Fibroblast of lung (primary cell): ENCODE measurements at places on chromosomes 13 and 19. TPM values are rescaled to one million over a fixed set of nuclear protein-coding genes. Genes with fewer than 3 reads are reported as not detected.

DNA sequence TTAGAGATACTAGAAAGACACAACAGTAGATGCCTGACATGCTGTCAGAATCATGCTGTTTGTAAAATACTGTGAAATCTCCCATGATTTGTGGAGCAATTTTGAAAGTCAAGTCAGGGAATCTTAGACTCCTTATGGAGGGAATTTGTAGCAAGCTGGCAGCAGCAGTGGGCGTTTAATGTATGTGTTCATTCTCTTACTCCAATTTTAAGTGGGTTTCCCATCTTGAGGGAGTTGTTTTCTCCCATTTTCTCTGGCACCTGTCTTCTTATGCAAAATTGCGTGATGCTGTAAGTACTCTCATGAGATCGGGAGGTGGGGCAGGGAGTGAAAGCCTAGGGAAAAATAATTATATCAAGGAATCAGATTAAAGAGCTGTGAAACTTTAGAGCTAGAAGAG is 16.0 kb upstream of the GTF2F2 start:
- no peak for DNase-seq

DNA sequence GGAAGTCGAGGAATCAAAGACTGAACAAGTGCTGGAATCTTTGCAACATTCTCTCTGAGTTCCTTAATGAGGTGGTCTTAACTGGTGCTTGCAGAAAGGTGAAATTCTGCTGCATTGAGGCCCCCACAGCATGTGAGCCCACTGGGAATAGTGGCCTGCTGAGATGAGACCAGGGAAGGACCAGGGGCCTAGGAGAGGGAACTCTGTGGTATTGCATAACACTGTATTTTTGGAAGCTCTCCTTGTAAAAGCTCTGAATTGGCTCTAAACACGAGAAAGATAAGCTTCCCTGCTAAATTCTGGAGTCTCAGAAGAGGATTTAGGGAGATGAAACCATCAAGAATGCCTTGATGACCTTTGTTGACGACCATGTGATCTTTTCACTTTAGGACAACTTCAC is 100.4 kb upstream of the TSC22D1 start:
- DNase-seq, result no peak

GRCh38 chr13:71727662-71728061 is 139.3 kb downstream of the DACH1 start:
- DNase-seq, result no peak

DNA sequence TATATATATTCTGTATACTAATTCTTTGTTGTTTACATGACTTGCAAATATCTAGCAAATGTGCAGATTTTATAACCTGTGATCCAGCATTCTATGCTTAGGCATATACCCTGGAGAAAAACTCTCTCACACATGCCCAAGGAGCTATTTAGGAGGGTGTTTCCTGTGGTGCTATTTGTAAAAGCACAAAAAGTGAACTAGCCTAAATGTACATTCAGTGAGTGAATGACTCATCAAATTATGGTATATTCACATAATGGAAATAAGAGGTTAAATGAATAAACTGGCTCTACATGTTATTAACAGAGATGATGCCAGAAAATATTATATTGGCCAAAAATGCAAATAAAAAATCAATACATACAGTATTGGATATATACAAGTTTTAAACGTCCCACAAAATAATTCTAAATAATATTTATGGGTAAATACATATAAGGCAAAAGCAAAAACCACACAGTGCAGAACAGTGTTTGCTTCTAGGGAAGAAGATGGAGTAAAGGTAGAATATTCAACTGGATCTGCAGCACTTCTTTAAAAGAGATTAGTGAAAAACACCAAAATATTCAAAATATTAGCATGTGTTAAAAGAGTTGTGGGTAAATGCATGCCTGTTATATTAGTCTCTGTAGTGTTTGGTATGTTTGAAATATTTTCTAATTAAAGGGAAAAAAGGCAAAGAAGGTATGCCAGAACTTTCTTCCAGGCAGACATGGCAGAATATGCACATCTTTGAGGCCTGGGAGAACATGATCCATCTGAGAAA is 344.7 kb downstream of the KLF5 start:
- DNase-seq, result peak; percentile 33

GRCh38 chr19:2494447-2495129 is 18.7 kb downstream of the GADD45B start:
- DNase-seq, result peak; percentile 82

DNA sequence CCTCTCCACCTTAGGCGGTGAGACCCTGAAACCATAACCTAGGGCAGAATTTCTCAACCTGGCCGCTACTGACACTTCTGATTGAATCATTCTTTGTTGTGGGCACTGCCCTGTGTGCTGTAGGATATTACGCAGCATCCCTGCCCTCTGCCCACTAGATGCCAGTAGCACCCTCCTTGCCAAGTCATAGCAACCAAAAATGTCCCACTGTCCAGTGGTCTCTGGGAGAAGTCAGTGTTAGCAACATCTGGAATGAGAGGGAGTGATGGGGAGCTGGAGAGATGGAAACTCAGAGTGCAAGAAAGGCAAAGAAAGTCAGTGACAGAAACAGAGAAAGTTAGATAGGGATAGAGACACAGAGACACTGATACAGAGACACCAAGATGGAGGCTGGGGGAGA is 13.6 kb downstream of the KLK4 start:
- DNase-seq, result no peak

DNA sequence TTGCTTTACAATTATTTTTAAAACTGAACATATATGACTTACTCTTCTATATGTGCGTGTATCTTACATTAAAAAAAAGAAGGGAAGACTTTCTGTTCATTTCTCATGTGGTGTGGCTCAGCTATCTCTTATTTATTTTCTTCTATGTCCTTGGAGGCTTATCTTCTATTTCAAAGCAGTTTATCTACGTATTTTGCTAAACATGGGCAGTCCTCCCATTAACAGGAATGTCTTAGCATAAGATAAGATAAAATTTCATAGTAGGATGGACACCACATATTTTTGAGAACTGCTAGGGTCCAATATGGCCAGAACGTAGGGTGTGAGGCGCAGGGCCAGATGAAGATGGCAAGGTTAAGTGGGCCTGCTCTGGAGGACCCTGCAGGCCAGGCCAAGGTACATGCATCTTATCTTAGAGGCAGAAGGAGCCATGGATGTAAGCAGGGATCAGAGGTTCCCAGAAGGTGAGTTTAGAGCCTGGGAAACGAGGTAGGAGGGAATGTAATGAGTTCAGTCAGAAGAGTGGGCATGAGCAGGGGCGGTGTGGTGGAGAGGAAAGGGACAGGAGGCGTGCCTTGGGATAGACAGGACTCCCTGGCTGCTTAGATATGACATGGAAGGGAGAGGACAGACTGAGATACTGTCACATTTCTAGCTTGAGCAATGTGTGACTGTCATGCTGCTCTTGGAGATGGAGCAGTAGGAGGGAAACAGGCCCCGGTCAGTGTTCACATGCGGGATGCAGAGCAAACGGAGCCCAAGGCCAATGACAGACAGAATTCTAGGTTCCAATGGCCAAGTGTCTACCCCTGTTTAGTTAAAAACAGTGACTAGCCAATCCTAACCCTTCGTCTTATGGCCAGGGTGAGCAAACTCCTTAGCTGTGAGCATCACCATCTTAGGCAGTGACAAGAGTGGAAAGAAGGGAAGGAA is 68.6 kb upstream of the MEDAG start:
- no peak for DNase-seq

DNA sequence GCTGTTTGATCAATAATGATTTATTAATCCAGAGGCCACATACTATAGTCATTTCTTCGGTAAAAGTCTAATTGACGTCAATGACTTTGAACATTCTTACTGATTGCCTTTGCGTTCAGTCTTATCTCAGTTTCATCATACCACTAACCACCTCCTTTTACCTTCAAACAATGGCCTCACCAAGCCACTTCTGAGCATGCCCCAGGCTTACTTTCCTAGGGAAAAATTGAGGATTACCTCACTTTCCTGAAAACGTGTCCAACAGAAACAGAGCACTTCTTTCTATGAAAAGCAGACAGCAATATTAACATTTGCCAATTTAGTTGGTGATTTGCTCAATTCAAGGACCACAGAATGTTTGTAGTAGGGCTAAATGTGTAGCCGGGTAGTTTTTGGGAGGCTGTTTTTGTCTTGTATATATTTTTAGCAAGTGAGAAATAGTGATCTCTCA is 157.6 kb downstream of the KLF5 start:
- DNase-seq, result peak; percentile 53

DNA sequence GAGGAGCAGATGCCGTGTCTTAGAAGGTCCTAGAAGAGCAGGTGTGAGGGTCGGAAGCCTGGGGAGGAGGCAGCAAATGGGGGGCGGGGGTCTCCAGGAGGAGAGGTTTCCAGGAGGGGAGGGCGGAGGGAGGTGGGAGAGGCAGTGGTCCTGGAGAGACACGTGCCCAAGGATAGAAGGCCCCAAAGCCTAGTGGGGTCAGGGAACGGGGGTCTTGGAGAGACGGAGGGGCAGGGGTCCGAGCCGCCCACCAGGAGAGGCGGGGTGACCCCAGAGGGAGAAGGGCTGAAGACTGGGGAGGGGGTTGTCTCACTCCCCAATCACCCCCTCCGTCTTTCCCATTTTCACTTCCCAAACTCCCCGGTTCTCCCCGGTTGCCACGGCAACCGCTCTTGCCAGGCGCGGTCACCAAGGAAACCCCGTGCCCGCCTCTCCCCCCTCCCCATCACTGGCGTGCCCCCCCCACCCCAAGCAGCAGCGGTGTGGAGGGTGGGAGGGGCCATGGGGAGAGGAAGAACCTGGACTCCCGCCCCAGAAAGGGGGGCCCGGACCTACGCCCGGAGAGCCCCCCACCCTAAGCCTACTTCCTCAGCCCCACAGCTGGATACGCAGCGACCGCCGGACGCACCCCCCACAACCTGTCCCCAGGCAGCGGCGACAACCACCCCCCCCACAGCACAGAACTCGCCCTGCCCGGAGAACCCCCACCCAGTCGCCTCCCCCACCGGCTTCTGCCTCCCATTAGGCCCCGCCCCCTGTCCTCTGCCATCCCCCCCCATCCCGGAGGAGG is 988 bp downstream of the LRRC4B start:
- no peak for DNase-seq

- DNase-seq, result no peak
Observed at GRCh38 chr19:33443638-33444561, 70.4 kb downstream of the CEBPG start.

GRCh38 chr19:57210381-57210780 is 19.1 kb downstream of the ZNF264 start:
- DNase-seq, result no peak

DNA sequence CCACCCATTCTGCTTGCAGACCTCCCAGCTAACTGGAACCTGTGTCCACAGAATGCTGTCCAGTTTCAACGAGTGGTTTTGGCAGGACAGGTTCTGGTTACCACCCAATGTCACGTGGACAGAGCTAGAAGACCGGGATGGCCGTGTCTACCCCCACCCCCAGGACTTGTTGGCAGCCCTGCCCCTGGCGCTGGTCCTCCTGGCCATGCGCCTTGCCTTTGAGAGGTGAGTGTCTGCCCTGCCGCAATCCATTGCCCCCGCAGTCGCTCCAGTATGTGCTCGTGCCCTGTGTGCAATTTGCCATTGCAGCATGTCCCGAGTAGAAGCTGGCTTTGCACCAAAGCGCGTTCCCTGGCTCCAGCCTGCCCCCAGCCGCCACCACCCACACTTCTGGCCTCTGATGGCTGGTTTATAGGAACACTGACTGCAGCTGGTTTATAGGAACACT is 41.9 kb downstream of the CERS4 start:
- peak; percentile 55 for DNase-seq

- DNase-seq, result no peak
Observed at GRCh38 chr13:44021422-44021821, 141.7 kb downstream of the LACC1 start.

DNA sequence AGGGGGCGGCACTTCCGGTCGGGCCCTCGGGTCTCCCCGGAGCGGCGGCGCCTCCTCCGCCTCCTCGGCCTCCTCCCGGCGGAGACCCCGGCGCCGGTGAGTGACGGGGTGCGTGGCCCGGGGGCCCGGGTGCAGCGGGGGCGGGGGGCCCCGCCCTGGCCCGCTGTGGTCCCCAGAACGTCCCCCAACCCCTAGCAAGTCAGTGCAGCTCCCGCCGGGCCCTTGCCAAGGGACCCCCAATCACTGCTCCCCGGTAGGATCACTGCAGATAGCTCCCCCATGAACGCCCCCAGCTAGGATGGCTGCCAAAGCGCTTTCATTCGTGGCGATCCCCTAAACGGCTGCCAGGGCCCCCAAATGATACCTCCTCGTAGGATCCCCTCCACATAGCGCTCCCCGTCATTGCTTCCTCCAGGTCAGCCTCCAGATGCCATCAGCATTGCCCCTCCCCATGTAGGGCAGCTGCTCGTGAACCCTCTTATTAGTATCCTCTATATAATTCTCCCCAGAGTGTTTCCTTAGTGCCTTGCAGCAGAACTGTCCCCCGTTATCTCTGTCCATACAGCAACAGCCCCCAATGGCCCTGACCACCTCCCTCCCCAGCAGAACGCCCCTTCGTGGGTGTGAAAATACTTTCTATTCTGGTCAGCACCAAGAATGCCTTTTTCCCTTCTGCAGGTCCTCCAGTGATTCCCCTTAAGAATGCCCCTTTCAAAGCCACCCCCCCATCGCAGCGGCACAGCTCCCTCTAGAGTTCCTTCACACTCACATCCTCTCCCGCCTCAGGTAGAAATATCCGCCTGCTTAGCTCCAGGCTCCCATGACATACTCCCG is at the start of gene ZNF865:
Gene ZNF865 (plus strand): TSS at position 11 of the 834 bp plus-strand sequence. CDS start 7,972 bp downstream, outside the sequence.
- DNase-seq, result peak; percentile 87

- DNase-seq, result peak; percentile 81
Observed at GRCh38 chr13:43284162-43284561, 260.8 kb downstream of the DNAJC15 start.

DNA sequence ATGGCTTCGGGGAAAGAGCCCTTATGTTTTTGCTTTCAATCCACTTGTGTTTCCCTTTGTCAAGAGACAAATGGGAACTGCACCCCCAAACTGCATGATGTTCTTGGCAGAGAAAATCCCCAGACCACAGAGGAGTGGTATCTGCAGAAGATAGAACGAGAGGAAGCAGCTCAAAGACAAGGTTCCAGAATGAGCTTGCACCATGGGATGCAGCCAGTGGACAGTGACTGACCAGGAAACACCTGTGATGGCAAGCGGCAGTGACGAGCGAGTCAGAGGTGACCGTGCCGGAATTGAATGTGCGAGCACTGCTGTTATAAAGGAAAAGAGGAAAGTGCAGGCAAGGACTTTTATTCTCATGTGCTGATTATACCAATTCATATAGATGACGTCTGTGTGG is 46.3 kb downstream of the IRS2 start:
- DNase-seq, result no peak

Gene ZNF284
- 3.3 and 4.0 TPM in 2 replicates for total RNA-seq

Gene FCHO1
- under 0.01 and 0.33 TPM in 2 replicates for total RNA-seq

Gene GIPC3
- under 0.01 TPM in 2 replicates for total RNA-seq

Gene ZNF626
- total RNA-seq, result 18.3 and 18.7 TPM in 2 replicates

Gene DCLK1
- total RNA-seq, result 6.3 and 14.4 TPM in 2 replicates

Gene HIF3A
- 0.77 and 1.5 TPM in 2 replicates for total RNA-seq

Gene MIDN
- 13.6 and 18.8 TPM in 2 replicates for total RNA-seq

Gene GRK1
- 0.17 TPM in 1 of 2 replicates, not detected in the other for total RNA-seq

Gene SLC17A7
- 0.33 TPM in 1 of 2 replicates, not detected in the other for total RNA-seq

Gene ACP4
- total RNA-seq, result not detected in 2 replicates

Gene EMC10
- total RNA-seq, result 24.1 and 40.8 TPM in 2 replicates

Gene FFAR2
- not detected in 2 replicates for total RNA-seq

Gene GARIN5A
- 0.51 and 0.66 TPM in 2 replicates for total RNA-seq

Gene CPB2
- not detected in 2 replicates for total RNA-seq
